ENCODE measurements at places on chromosomes 2 and 18.

DNA sequence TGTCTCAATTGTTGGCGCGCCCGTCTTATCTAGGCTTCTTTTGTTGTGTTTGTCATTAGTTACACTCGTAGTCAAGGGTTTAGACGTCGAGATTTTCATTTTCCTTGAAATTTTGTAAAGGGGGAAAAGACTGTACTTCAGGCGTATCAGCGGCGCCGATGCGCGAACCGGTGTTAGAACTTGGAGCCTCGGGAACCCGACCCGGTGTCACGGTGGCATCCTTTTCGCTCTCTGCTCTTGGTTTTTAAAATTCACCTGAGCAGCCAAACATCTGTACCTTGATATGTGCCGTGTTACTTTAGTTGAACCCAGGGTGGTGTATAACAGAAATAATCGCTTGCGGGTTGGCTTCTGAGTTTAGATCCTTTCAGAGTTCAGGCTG, 643 bp downstream of the RMC1 start:
- no peak for DNase-seq

GRCh38 chr2:172285010-172285621, 142.3 kb upstream of the ITGA6 start:
- no peak for DNase-seq

DNA sequence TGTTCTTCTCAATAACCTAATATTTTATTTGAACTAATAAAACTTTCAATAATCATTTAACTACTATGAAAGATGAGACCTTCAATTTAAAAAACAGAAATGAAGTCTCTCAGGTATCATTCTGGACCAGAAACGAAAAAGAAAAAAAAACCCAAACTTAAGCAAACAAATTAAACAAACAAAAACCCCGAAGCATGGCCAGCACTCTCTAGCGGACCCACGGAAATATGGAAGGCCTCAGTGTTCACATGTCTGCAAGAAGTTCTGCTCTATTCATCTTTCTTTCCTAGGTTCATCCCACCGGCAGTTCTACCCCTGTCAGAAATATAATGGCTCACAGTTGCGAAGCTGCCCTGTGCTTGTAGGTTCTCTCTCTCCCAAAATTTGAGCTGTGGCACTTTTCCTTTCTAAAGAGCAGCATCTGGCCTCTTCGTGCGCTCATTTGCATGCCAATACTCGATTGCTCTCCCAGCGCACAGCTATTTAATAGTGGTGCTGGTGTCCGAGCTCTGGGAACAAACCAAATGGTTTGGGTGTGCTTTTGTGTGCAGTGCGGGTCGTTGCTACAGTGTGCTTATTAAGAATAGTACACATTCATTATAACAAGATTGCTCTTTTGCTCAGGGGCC, 129.0 kb upstream of the ZEB2 start:
- DNase-seq = no peak

DNA sequence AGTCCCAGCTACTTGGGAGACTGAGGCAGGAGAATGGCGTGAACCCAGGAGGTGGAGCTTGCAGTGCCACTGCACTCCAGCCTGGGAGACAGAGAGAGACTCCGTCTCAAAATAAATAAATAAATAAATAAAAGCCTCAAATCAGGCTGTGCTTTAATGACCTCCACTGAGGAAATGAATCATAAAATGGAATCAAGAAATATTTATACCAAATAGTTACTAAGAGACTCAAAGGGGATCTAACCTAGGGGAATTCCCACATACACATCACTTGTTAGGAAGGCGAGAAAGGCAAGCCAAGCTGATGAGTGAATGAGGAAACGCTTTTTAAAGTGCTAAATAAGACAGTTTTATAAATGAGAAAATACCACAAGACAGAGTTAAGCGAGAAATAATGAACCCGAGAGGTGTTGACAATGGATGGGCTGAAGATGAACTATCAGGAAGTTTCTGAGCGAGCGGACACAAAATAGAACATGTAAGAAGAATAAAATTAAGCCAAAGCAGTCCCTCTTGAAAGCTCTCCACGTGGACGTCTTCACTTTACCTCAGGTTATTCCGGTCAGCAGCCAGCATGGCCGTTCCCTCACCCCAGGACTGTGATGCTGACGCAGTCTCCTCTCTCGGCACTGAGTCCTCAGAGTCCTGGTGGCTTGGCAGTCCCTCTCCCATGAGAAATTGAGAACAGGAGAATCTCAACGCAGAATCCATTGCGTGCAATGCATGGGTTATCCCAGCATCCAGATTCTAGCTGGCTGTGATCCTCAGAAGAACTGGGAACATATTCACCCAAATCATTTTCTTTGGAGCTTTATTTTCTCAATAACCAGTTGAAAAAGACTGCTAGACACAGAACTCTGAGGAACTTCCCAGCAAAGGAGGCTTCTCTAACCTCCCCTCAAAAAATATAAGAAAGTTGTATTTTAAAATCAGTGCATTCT, 22.3 kb downstream of the PXDN start:
- peak; percentile 97 for DNase-seq

DNA sequence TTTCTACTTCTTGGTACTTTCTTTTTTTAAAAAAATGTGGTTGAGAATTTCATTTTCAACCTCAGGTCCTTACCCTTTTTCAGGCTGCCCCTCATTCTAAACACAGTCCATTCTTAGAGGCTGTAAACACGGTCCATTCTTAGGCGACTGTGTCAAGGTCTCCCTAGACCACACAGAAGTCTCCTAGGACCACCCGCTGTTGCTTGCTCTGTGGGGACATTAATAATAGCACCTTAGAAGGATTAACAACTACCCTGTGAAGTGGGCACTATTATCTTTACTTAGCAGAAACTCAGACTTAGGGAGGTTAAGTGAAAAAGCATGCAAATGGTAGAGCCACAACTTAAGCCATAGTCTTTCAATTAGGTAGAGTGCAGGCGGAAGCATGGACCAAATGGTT, 91.7 kb downstream of the RBMS1 start:
- DNase-seq = no peak

- DNase-seq = no peak
Measured at GRCh38 chr2:239554766-239555570, 154.1 kb upstream of the HDAC4 start.

- DNase-seq = no peak
Measured at GRCh38 chr2:24731923-24732322, 61.3 kb downstream of the PTRHD1 start.

DNA sequence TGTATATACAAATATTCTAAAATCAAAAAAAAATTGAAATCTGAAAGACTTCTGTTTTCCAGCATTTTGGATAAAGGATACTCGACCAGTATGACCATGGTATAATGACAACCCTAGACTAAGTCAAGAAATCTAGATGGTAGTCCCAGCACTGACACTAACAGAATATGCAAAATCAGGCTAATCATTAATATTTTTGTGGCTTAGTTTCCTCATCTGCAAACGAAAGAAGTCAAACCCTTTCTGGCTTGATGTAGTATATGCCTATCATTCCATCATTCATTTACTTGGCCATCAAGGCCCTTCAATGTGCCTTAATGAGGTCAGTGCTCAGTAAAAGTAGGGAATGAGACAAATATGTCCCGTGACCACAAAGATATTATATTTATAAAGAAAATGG, 83.5 kb downstream of the NCKAP5 start:
- no peak for DNase-seq

DNA sequence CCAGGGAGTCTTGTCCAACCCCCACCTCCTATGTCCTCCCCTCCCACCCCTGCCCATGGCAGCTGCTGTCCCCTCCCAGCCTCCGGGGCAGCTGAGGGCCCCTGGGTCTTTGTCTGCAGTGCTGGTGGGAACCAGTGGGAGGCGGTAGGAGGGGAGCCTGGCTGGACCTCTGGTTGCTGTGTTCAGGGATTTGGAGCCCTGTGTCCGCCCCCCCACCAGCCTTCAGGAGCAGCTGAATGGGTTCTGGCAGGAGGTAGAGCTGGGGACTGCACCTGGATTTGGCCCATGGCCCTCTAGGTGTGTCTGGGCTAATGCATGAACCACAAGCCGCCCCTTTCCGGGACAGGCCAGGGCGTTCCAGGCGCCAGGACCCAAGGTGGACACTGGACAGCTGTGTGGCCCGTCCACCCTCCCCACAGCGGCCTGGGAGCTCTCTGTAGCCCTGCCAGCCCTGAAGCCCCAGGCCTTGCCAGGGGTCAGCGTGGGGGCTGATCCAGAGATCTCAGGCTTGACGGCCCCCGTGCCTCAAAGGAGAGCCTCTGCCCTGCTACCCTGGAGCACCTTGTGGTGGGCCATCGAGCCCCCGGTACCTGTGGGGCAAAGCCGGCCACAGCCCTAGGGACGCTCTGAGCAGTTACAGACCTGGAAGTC, 25.4 kb downstream of the GPC1 start:
- DNase-seq = no peak

GRCh38 chr18:78146136-78147085, 833.2 kb upstream of the SALL3 start:
- no peak for DNase-seq

- peak; percentile 3 for DNase-seq
Measured at GRCh38 chr18:30280861-30281470, 761.6 kb downstream of the DSC3 start.

GRCh38 chr2:216392018-216392562, 19.8 kb upstream of the MARCHF4 start:
- DNase-seq = no peak

DNA sequence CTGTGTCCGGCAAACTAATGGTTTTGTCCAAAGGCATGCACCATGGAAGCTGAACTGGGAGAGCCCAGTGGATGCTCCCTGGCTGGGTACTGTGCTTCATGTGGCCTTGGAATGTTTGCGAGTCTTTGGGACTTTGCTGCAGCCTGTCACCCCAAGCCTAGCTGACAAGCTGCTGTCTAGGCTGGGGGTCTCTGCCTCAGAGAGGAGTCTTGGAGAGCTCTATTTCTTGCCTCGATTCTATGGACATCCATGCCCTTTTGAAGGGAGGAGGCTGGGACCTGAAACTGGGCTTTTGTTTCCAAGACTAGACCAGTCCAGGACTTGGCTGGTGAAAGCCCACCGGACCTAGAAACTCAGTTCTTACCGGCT, 1.7 kb downstream of the MARS2 start:
- DNase-seq = no peak

- no peak for DNase-seq
Measured at GRCh38 chr2:150997702-150998440, 263.8 kb downstream of the RBM43 start.

DNA sequence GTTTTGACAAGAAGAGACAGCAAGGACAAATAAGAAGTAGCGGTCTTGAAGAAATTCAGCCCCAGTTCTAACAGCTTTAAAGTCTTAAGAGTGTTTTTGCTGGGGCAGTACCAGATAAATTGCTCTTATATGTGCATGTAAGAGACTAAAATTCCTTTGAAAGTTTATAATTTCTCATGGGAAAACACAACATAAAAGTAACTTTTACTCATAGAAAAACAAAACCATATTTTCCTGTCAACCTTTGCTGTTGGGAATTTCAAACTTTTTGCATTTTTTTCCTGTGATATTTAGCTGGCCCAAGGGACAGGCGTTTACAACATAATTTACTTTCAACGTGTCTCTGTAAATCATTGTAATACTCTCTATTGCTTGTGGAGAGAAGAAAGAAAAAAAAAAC, 767.8 kb upstream of the ZEB2 start:
- DNase-seq = no peak

DNA sequence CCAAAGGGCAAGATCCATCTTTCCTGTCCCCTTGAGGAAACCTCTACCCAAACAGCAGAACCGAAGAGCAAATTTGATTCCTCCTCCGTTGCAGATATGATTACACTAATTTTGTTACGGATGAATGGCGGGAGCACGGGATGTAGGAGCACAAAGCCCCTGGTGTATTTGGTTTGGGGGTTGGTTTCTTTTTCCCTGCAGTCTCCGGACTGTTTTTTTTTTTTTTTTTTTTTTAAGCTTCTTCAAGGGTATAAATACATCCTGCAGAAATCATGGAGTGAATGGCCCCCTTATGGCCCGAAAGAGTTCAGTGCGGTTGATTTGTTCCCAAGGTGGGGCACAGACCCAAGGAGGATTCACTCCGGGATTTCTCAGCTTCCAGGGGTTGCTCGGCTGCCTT, 135.3 kb upstream of the SH3BP4 start:
- DNase-seq = no peak

- DNase-seq = peak; percentile 64
Measured at GRCh38 chr18:48003426-48004349, 73.2 kb upstream of the SMAD2 start.

DNA sequence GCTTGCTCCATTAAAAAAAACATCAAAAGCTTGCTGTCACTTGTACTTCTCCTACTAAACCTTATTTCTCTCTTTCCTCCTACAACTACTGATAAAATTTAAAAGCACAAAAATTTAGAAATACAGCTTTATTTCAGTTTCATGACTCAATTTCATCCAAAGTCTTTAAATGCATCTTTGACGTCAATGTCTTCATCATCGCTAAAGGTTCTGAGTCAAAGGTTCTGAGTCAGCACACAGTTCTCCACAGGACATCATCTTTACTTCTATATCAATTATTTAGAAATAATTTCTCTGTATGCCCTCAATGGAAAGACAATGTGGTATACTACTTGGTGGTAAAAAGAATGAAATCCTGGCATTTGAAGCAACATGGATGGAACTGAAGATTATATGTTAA, 163.9 kb upstream of the DNMT3A start:
- no peak for DNase-seq

- DNase-seq = peak; percentile 36
Measured at GRCh38 chr2:34012715-34013302, 413.7 kb upstream of the FAM98A start.

DNA sequence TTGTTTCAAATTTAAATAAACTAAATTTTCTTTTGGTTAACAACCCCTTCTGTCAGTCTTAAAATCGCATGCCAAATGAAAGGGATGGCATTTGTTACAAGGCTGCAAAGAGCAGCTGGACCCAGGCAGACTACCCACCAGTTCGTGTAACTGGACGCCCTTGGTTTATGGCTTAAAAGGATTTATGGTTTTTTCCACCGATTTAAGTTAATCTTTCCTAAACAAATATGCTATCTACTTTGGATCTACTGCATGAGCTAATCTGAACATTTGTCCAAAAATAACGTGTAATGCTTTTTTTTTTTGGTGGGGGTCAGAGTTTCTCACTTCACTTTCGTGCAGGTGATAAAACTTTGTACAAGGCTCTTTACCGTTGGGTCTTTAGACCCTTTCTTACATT, 62.9 kb downstream of the DIS3L2 start:
- DNase-seq = no peak

GRCh38 chr2:204505946-204506345, 39.3 kb upstream of the PARD3B start:
- DNase-seq = peak; percentile 61

DNA sequence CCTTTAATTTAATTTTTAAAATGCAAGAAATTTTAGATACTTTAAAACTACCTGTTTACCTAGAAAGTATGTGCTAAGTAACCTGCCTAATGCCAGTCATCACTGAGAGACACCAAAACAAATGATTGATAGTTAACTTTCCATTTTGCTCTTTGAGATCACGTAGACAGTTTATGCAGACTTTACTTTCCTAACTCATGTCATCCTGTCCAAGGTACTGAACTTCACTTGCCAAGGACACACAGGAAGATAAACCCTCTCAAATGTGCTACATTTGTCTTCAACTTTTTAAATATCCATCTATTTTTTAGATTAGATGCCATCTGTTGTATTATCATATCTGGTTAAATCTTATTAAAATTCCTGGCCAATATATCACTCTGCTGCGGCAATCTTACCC, 20.1 kb upstream of the SCN1A start:
- DNase-seq = no peak

All from epithelial cell of proximal tubule (primary cell).